Activated CD8-positive, alpha-beta memory T cell treated with anti-CD3 and anti-CD28 coated beads for 24 hours (primary cell): ENCODE measurements at places on chromosomes 5 and 9.

GRCh38 chr9:129889941-129890717, 54.9 kb downstream of the USP20 start:
- peak; percentile 88 for DNase-seq

- no peak for DNase-seq
Observed at GRCh38 chr5:164210491-164210890, 705.1 kb downstream of the MAT2B start.

DNA sequence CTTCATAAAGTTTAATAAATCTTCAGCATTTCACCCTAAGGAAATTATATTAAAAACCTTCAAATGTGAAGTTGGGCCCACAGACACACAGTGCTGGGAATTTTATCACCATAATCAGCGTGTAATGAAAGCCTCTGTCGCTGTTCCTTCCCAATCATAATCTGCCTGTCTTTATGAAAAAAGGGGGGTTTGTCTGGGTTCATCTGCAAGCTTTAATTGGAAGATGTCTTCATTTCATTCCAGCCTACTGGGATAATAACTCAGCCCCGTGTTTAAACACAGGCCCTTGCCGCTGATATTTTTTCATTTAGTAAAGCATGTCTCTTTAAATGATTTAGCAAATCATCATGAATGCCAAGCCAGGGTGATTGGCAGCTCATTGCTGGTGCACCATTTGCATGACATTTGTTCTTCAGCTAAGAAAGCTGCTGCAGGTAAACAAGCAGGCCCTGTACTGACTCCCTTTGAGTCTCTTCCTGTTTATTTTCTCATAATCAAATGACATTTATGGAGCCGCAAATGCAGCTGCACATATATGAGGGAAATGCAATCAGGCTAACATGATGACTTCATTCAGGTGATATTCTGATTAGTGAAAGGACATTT, 362.9 kb upstream of the TLE4 start:
- DNase-seq = no peak

- no peak for DNase-seq
Observed at GRCh38 chr5:142966121-142966420, 195.9 kb downstream of the ARHGAP26 start.

DNA sequence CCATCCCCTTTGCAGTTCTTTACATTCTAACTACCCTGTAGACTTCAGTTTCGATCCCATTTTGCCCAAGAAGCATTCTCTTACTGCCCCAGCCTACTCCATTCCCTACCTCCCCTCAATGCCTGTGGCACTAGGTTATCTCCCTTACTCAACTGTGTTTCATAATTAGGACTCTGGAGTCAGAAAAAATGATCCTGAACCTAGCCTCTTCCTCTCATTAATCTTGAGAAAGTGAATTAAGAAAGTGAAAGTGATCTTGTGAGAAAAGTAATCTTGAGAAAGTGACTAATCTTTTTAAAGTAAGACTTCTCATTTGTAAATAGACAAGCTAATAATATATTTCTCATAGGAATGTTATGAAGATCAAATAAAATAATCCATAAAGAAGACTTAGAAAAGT, 444.0 kb upstream of the TRPC7 start:
- no peak for DNase-seq

DNA sequence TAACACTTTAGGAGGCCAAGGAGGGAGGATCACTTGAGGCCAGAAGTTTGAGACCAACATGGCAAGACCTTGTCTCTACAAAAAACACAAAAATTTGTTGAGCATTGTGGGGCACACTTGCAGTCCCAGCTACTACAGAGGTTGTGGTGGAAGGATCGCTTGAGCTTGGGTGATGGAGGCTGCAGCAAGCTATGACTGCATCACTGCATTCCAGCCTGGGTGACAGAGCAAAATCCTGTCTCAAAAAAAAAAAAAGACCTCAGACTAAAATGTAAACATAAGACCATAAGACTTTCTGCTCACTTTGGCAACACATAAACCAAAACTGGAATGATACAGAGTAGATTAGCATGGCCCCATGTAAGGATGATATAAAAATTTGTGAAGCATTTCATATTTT, 24.6 kb upstream of the NANS start:
- DNase-seq = peak; percentile 13

GRCh38 chr5:79193643-79194042, 42.3 kb upstream of the JMY start:
- no peak for DNase-seq

- no peak for DNase-seq
Observed at GRCh38 chr5:3695818-3696217, 100.2 kb downstream of the IRX1 start.
